ENCODE measurements at places on chromosomes 3 and 15.

DNA sequence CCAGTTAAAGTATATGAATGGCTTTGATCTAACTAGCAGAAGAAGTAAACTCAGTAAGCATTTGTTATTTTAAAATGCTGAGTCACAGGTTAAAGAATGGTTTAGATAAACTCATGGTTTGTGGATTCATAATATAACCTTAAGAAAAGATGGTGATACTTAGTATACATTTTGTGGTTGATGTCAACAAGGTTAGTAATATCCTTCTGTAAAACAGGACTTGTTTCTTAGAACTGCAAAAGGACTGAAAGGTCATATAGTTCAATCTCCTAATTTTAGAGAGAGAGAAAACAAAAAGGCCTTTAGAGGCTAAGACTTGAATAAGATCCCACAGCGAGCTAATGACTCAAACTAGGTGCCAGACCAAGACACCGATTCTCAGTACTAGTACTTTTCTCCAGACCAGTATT, 50.0 kb downstream of the STRIT1 start:
- no peak for DNase-seq

- no peak for DNase-seq
Observed at GRCh38 chr3:98962951-98963350, 61.5 kb upstream of the DCBLD2 start.

DNA sequence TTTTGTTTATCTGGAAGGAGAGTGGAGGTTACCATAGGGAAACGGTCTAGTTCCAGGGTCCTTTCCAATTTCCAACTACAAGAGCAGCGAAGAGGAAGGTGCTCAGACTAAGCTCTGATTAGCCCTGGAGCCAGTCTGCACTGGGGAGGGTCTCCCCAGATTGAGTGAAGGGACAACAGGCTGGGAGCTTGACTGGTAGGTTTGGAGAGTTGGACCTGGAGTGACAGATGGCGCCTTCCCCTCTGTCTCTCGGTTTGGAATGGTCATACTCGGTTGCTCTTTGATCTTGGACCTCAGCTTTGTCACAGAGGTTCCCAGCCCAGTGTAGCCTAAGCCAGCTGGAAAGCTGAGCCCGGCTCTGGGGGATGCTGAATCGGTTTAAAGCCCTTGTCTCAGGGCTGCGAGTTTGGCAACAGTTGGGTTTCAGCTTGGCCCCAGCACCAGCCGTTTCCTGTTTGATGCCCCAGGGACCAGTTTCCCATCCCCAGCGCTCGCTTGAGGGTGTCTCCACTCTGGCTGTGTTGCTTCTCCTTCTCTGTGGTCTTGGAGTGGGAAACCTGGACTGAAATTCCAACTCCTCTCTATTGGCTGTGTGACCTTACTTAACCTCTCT, 53.1 kb upstream of the ULK4 start:
- DNase-seq = peak; percentile 50

DNA sequence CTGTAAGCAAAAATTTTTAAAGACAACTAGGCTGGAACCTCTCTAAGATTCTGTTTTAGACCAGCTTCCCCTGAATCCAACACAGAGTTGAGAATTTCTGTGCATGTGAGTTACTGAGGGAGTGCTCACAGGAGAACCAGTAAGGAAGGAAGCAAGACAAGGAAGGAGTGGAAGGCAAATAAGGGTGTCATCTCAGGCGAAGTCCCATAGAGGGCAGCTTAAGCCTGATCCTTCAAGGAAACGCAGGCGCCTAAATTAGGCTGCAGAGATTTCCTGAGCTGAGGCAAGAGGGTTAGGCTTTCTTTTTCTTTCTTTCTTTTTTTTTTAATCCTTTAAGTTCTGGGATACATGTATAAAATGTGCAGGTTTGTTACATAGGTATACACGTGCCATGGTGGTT, 36.2 kb upstream of the COL6A6 start:
- peak; percentile 26 for DNase-seq
